ENCODE measurements at places on chromosomes 2 and 18.

DNA sequence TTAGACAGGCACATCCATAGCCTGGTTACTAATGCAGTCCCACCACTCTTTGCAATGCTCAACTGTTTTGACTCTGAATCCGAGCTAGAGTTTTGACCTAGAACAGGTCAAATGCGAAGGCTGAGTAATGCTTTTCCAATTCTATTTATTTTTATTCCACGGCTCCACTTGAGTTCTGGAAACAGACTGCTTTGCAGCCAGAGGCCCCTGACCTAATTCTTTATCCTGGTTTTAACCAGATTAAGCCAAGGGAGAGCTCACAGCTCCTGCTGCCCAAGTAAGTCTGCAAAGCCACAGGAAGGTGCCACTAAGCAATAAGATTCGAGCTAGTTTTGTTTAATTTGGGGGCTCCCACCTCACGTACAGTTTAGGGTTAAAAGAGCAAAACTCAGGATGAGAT is 51.4 kb downstream of the MREG start:
- no peak for DNase-seq

- DNase-seq: no peak
These were observed 48.8 kb upstream of the REL start for GRCh38 chr2:60832621-60833020.

DNA sequence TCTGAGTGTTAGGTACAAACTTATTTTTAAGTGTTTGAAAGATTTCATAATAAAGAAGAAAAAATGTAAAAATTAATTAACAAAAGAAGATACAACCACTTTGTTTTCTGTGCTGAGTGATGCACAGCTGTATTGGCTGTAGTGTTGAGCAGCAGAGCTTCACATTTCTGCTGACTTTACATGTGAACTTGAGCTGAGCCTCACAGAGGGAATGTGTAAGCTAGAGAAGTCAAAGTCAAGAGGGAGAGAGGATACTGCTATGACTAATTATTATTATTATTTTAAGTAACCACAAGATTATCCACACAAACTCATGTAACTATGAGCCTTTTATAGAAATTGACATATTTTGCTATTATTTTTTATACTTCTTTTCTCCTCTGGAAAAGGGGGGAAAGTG is 159.1 kb upstream of the ZSWIM2 start:
- DNase-seq: no peak

DNA sequence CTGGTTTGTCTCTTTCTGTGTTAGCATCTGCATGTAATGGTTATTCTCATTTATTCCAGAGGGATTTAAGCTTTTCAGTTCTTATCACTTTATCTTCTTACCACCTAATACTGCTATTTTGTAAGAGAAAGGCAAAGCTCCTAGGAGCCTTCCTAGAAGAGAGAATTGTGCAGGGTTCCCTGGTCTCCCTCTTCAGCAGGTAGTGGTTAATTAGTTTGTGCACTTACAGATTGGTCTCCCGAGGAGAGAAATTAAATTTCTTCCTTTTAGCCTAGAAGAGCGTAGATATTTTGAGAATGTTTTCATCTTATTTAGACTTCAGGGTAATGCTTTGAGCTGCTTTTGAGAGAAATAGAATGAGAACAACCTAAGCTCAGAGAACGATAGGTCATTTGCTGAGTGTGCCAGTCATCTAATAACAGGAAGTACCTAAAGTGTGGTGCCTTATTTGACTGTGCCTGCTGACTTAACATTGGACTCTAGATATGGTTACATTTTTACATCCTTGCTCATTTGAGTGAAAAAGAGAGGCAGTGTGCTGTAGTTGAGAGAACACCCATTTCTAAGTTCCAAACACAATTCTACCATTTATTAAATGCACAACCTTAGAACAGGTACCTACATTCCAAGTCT is 651.4 kb downstream of the STK39 start:
- DNase-seq: no peak

GRCh38 chr18:3816610-3817363 is 366.8 kb downstream of the TGIF1 start:
- no peak for DNase-seq

DNA sequence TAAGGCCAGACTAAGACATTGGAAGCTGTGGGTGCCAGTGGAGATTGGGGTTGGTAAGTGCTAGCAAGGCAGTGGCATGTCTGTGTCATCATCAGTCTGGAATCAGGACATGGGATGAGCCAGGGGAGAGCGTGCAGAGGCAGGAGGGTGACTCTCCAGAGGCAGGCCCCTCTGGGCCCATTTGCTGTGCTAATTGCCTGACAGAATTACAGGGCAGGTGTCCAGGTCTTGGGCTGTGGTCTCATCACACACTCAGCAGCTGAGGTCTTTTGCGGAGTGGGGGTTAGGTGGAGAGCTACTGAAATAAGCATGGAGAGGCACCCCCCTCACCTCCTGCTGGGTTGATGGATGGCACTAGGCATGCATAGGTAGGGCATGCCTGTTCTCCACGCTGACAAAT is 57.4 kb downstream of the CELF4 start:
- no peak for DNase-seq

GRCh38 chr2:36395866-36396265 is 40.3 kb downstream of the CRIM1 start:
- DNase-seq: no peak

DNA sequence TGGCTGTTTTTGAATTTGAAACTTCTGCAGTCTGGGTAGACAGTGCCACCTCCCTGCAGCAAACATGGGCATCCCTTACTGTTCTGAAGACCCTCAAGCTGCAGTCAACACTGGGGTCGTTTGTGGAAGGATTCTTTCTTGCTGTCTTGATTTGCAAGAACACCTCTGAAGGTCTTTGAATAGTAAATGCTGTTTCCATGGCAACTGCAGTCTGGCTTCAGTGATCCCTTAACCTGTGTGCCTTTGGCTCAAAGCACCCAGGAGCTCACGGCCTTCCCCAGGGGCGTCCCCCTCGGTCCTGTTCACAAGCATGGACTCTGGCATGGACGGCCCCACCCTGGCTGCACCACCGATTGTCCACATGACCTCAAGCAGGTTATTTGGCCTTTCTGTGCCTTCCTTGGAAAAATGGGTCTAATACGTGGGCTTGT is 38.3 kb downstream of the LRRFIP1 start:
- no peak for DNase-seq

DNA sequence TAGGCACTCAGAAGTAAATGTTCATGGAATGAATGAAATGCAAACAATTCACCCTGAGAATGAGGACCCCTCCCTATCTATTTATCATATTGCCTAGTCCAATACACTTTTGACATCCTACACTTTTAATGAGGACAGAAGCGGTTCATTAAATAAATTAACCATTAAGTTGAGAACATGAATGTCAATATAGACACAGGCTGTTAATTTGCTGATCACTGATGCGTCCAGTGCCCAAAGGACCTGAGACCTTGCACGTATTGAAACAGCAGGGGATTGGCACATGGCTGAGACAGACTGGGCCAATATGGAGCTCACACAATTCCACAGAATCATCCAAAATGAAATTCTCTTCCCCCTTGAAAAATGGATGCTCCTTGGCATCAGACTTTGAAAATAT is 430.0 kb downstream of the SLC4A3 start:
- no peak for DNase-seq

DNA sequence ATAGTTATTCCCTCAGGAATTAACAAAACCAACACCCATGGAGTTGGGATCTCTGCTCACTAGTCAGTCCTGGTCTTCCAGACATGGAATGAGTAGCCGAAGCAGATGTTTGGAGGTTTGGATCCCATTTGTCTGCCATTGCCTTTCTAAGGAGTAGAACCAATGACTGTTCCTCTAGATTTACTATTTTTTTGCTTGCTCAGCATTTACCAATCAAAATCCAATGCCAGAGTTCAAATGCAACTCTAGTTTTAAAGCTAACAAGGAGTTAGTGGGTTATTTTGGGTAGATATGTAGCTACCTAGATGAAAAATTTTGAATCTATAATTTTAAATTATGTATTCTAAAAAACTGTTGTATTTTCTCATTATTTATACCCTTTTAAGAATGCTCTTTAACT is 62.6 kb downstream of the MALT1 start:
- DNase-seq: no peak

GRCh38 chr2:84995826-84996225 is 24.9 kb downstream of the KCMF1 start:
- DNase-seq: no peak

DNA sequence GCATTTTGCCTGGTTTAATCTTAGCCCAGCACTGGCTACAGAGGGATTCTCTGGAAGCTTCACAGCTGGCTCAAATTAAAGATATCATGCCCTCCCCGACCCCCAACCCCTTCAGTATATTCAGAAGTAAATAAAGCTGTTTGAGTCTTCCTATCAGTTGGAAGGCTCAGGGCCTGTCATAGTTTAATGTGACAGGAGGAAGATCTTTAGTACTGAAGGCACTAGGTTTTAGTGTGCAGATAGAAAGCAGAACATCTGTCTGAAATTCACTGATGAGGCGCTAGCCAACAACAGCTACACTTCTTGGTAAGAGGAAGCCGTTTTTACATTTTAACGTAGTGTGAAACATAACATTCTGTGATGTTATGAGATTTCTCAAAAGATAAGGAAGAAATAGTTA is 969.1 kb upstream of the CDH2 start:
- DNase-seq: no peak

- no peak for DNase-seq
These were observed 3.9 kb downstream of the NCK2 start for GRCh38 chr2:105748566-105748965.

DNA sequence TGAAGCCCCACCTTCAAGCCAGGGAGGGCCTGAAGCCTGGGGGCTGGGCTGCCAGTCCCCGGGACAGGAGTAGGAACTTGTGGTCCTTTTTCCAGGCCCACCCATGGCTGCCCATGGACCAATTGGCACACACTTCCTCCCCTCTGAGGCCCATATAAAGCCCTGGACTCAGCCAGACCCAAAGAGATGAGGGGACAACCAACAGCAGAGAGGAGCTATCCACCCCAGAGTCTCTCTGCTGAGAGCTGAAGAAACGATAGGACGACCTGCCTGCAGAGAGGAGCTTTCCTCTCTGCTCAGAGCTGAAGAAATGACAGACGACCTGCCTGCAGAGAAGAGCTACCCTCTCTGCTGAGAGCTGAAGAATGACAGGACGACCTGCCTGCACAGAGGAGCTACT is 43.8 kb upstream of the PEX13 start:
- DNase-seq: no peak

- DNase-seq: no peak
These were observed 116.8 kb downstream of the XIRP2 start for GRCh38 chr2:167005096-167005495.

GRCh38 chr2:11896386-11896785 is 150.0 kb downstream of the LPIN1 start:
- DNase-seq: no peak

GRCh38 chr2:108061439-108062042 is 75.2 kb downstream of the SLC5A7 start:
- DNase-seq: no peak

- no peak for DNase-seq
These were observed 48.1 kb downstream of the NUP35 start for GRCh38 chr2:183172220-183172887.

DNA sequence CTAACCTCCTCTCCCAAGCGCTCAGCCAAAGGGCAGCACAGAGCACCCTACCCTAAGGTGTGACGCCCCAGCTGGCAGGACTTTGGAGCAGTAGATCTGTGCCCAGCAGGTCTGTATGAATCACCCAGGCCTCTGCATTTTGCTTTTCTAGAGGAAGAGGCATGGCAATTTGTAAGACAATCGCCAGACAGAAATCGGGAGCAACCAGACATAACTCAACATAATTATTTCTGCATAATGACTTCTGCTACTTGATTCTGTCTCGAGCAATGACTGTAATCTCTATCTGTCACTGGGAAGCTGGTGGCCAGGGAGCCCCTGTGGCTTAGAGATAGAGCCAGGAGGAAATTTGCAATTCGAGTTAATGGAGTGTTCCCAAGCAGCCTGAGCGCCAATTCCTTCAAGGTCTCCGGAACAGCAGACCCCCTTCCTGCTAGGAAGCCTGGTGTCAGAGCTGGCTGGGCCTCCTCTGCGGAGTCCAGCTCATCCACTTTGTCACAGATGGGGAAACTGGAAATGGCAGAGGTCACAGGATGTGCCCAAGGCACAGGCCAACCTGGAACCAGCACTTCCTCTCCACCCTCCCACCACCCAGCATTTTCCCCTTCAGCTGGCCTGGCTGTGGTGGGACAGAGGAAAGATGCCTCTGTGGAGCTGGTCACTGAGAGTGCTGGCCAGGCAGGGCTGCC is 55.0 kb downstream of the ODC1 start:
- no peak for DNase-seq

DNA sequence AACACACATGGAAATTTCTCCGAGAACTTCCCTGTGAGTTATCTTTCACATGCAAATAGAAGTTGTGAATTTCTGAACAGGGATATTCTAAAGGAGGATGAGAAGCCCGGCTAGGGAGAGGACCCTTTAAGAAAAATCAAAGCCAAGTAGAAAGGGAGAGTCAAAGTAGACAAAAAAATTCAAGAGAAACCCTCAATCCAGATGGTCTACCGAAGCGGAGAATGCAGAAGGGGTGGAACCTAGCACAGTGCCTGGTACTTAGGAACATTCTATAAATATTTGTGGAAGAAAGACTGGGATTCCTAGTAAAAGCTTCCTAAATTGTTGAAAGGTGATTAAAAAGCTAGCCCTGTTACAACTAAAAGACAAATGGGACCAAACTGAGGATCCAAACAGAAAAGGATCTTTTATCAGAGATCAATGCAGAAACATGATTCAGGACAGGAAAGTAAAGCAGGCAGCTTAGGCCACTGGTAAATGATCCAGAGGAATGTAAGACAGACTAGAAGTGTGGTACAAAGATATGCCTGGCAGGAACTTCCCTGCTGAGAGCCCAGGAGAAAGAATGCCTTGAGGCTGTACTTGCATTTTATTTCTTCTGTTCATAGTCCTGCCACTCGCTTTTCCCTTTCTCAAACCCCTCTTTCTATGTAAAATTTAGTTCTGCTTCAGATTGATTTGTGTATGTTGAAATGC is 19.5 kb upstream of the GLS start:
- no peak for DNase-seq

GRCh38 chr18:41206341-41206830 is 748.6 kb upstream of the PIK3C3 start:
- DNase-seq: no peak

- no peak for DNase-seq
These were observed 379.7 kb downstream of the PTPRM start for GRCh38 chr18:7946734-7947377.

DNA sequence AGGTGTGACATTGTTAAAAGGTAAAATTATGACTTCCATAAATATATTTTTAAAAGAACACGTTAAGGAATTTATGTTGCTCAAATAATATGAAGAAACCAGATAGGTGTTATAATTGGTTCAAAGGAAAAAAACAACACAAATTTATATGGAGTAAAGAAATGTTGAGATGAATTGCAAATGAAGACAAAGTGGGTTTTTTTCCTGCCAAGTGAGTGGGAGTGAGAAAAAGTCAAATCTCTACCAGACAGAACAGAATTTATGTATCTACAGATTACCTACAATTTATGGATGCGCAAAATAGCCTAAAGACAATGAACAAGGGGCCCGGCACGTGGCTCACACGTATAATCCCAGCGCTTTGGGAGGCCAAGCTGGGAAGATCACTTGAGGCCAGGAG is 159.7 kb upstream of the SLC1A4 start:
- no peak for DNase-seq

GRCh38 chr2:171824086-171824485 is 70.0 kb downstream of the SLC25A12 start:
- DNase-seq: no peak

All from D721Med (cell line).